ENCODE measurements at places on chromosomes 5 and 9. TPM values are rescaled to one million over a fixed set of nuclear protein-coding genes. Genes with fewer than 3 reads are reported as not detected.

DNA sequence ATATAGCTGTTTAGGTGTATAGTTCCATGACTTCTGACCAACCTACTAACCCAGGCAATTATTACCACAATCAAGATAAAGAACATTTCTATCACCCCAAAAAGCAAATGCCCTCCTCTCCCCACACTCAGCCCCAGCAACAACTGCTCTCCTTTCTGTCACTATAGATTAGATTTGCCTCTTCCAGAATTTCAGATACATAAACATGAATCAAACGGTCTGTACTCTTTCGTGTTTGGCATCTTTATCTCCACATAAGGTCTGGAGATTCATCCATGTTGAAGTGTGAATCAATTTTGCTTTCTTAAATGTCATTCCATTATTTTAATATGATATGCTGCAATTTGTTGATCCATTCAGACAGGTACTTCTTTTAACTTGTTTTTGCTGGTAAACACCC, 10.5 kb upstream of the GCNT1 start:
- no peak for DNase-seq
- no peak overlapping the region for H3K27ac ChIP-seq
- no peak overlapping the region for H3K4me3 ChIP-seq
- H3K36me3 ChIP-seq = no peaks in the 10 kb centered on the region
- no peaks in the 10 kb centered on the region for H3K27me3 ChIP-seq

DNA sequence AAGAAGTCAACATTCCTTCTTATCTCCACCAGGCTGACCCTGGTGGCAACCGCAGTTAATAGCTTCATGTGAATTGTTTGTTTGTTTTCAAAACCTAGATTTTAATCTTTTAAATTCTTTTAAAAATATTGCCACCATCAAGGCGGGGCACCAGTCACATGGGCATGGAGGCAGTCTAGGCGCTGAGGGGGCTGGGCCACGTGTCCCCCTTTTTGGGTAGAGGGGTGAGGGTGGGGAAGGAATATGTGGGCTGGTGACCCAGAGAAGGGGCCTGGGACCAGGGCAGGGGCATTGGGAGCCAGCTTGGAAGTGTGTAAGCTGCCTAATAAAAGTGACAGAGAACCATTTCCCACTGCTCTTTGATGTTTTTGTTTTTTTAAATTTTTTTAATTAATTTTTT, 147.3 kb downstream of the GADD45G start:
- no peak overlapping the region for H3K4me3 ChIP-seq
- no peak for DNase-seq
- no peak overlapping the region for H3K27ac ChIP-seq
- H3K4me1 ChIP-seq = peaks cover 11% of the 10 kb centered on the region
- no peaks in the 10 kb centered on the region for H3K36me3 ChIP-seq

- no peak overlapping the region for H3K4me3 ChIP-seq
- H3K27me3 ChIP-seq = no peaks in the 10 kb centered on the region
- no peak for DNase-seq
- no peak overlapping the region for H3K27ac ChIP-seq
- H3K4me1 ChIP-seq = no peaks in the 10 kb centered on the region
Measured at GRCh38 chr9:132546148-132547051, 36.0 kb upstream of the BARHL1 start.

- H3K4me1 ChIP-seq = no peaks in the 10 kb centered on the region
- no peak overlapping the region for H3K27ac ChIP-seq
- no peaks in the 10 kb centered on the region for H3K36me3 ChIP-seq
Measured at GRCh38 chr5:167049043-167049663, 1242.3 kb upstream of the WWC1 start.

- H3K4me1 ChIP-seq = peaks cover 5% of the 10 kb centered on the region
- H3K27ac ChIP-seq = no peak overlapping the region
- H3K36me3 ChIP-seq = no peaks in the 10 kb centered on the region
- no peak overlapping the region for H3K4me3 ChIP-seq
- H3K27me3 ChIP-seq = no peaks in the 10 kb centered on the region
Measured at GRCh38 chr5:43073597-43074546, 33.8 kb upstream of the ANXA2R start.

DNA sequence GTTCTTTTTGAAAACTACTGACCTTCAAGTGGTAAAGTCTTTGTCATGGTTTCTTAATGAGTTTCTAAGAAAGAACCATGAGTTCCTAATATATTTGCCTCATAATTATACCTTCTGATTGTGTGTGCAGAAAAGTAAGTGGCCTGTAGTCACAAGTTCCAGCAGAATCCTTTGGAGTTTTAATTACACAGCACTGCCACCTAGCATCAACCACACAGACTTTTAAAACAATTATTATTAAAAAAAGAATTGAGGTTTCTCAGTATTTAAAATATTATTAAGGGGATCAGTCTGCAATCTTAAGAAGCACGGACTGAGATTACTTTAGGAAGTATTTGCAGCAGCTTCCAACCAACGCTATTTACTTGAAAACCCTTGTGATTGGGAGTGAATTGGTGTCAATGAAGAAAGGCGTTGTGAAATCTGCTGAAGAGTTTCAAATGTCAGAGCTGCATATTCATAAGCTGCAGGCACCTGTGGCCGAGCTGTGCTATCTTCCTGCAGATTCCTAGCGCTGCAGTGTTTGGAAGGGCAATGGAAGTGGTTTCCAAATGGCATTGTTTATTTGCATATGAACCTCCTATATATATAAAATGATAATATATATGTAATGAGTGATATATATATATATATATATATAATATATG, 1074.2 kb upstream of the WWC1 start:
- H3K36me3 ChIP-seq = no peaks in the 10 kb centered on the region
- no peak overlapping the region for H3K4me3 ChIP-seq
- no peak for DNase-seq
- no peak overlapping the region for H3K27ac ChIP-seq
- no peaks in the 10 kb centered on the region for H3K27me3 ChIP-seq

GRCh38 chr9:26412446-26412845, 480.2 kb downstream of the CAAP1 start:
- no peaks in the 10 kb centered on the region for H3K4me1 ChIP-seq
- H3K27me3 ChIP-seq = no peaks in the 10 kb centered on the region
- DNase-seq = no peak

- H3K4me1 ChIP-seq = no peaks in the 10 kb centered on the region
- no peak overlapping the region for H3K27ac ChIP-seq
- no peaks in the 10 kb centered on the region for H3K27me3 ChIP-seq
- H3K4me3 ChIP-seq = no peak overlapping the region
- no peak for DNase-seq
Measured at GRCh38 chr9:29339387-29339786, 1766.1 kb upstream of the C9orf72 start.

DNA sequence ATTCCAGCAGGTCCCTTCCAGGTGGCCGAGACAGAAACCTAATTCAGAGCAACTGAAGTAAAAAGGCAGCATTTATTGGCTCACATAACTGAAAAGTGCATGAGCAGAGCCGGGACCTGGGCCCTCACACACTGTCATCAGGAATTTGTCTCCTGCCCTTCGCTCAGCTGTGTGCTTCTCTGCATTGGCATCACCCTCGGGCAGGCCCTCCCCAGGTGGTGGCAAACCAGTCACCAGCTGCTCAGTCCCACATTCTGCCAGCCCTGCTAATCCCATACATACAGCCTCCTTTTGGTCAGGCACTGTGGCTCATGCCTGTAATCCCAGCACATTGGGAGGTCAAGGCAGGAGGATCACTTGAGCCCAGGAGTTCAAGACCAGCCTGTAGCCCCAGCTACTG, 11.5 kb upstream of the CPLX2 start:
- H3K36me3 ChIP-seq = no peaks in the 10 kb centered on the region
- H3K4me3 ChIP-seq = no peak overlapping the region
- no peak overlapping the region for H3K27ac ChIP-seq
- DNase-seq = no peak

DNA sequence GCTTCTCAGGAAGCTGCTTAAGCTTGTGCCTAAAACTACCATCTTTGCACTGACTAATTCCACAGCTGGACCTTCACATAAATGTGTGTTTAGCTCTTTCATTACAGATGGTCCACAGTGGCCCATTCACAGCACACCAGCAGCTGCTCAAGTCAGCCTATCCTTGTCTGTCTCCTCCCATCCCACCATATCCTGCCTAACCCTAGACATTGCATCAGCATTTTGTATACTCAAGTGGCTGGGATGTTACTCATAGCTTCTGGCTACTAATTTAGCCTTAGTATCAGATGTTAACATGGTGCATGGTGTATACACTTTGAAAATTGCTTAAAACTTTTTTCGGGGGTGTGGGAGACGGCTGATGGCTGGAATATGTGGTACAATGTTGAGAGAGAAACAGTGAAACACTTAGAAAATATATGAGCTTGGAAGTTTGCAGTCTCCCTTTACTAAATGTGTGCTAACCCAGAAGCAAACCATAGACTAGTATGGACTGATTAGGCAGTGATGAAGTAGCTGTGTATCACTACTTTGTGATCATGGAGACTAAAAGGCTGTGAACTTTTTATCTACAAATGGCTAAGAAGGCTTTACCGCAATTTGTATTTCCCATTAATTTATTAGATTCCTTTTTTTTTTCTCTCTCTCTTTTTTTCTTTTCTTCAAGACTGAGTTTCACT, 83.1 kb downstream of the JMY start:
- no peaks in the 10 kb centered on the region for H3K4me1 ChIP-seq
- H3K4me3 ChIP-seq = no peak overlapping the region
- H3K36me3 ChIP-seq = peaks cover 20% of the 10 kb centered on the region
- H3K27me3 ChIP-seq = no peaks in the 10 kb centered on the region
- H3K27ac ChIP-seq = no peak overlapping the region
- no peak for DNase-seq

DNA sequence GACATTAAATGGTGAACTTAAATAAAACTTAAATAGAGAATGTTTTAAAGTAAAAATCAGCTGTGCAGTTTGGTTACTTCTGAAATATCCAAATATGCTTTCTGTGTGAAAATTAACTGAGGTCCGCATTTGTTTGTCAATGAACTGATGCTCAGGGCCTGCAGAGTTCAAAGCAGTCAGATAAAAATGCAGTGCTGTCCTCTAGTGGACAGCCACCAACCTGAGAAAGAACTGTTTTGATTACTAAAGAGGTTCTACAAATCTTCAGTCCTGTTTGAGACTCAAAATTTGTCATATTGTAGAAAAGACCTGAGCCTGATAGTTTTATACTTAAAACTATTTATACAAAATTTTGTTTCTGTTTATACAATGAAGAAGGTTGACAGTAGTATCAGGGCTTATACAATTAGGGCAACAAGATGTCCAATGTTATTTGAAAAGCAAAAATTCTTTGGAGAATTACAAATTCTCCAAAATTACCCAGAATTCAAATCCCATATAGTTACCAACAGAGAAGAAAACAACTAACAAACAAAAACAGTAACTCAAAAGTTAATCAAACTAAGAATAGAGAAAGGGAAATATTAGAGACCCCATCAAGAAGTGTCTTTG, 232.3 kb upstream of the TBCA start:
- peak; percentile 32 for DNase-seq
- H3K36me3 ChIP-seq = no peaks in the 10 kb centered on the region
- H3K4me1 ChIP-seq = no peaks in the 10 kb centered on the region
- H3K27ac ChIP-seq = no peak overlapping the region

- H3K27ac ChIP-seq = peak overlapping the region; percentile 78
- H3K4me3 ChIP-seq = no peak overlapping the region
- no peaks in the 10 kb centered on the region for H3K27me3 ChIP-seq
- no peak for DNase-seq
- H3K4me1 ChIP-seq = peaks cover 23% of the 10 kb centered on the region
Measured at GRCh38 chr5:147309621-147310020, 74.8 kb downstream of the STK32A start.

Gene KCNN2
- 62.7 TPM for total RNA-seq

Gene URM1
- 71.8 TPM for total RNA-seq

Gene CETN3
- 19.9 TPM for total RNA-seq

Gene TLX3
- total RNA-seq = not detected

Gene GABRA6
- not detected for total RNA-seq
